ENCODE measurements at places on chromosomes 1 and 21.

DNA sequence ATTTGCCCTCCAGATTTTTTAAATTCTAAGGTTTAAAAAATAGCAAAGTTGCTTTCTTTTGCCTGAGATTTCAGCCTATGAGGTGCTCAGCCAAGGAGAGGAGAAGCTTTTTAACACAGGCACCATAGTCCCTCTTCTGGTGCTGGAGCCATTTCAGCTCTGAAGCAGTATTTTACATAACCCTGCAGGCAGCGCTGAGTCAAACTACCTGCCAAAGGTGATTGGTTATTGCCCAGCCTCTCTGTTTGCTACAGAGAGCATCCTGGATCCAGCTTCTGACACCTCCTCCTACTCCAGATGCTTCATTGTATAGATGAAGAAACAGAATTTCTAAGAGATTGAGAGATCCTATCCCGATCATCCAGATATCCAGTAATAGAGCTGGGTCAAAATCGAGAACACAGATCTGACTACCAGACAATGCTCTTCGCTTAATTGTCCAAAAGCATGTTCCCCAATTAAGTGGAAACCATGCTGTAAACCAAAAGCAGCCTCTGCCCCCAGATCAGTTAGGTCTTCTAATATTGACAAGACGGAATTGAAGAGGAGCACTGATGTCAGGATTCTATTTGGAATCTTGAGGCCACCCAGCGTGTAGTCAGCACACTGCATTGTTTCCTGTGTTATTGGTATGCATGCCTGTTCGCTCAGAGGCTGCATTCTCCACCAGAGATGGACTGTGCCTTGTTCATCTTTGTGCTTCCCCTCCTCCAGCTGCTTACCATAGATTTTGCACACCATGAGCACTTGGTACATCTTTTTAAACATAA is 22.1 kb downstream of the RGS8 start:
- DNase-seq, result no peak

GRCh38 chr1:97820470-97821188 is 100.2 kb downstream of the DPYD start:
- no peak for DNase-seq

- no peak for DNase-seq
Measured at GRCh38 chr1:196098000-196098399, 510.2 kb downstream of the KCNT2 start.

DNA sequence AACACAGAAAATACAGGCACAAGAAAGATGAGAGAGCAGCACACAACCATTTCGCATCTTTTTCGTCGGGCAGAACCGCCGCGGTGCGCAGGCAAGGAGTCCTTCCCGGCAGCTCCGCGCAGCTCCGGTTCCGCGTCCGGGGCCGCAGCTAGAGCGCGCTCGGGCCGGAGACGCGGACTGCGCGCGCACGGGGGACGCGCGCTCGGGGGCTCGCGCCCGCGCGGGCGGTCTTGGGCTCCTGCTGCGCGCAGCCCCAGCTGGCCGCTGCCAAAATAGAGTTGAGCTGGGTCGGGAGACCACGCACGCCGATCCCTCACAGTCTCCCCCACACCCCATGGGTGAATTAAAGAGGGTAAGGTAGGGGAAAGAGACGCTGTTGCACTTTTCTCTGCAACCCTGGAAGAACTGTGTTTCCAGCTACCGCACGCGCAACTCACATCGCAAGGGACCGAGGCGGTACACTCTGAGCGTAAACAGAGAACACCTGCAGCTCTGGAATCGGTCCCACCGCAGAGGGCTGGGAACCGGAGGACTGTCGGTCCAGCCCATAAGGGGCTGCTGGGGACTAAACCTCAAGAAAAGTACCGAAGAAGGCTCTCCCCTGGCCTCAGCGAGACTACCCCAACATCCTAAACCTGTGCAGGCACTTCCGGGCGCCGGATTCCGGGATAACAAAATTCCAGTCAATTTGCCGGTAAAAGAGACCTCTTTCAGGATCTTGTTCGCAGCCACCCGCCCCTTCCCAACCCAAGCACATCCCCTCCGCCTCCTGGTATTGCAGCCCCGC is 1.7 kb downstream of the NR5A2 start:
- no peak for DNase-seq

- no peak for DNase-seq
Measured at GRCh38 chr1:221239792-221240191, 360.5 kb downstream of the HLX start.

DNA sequence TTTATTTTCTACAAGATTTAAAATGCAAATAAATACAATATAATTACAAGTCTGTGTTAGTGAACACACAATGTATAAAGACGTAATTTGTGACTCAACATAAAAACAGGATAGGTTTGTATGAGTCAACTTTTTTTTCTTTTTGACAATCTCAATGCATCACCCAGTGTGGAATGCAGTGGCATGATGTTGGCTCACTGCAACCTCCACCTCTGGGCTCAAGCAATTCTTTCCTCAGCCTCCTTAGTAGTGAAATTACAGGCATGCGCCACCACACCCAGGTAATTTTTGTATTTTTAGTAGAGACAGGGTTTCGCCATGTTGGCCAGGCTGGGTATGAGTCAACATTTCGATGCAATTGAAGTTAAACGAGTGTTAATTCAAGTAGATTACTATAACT is 5.9 kb upstream of the SPRR2E start:
- no peak for DNase-seq

DNA sequence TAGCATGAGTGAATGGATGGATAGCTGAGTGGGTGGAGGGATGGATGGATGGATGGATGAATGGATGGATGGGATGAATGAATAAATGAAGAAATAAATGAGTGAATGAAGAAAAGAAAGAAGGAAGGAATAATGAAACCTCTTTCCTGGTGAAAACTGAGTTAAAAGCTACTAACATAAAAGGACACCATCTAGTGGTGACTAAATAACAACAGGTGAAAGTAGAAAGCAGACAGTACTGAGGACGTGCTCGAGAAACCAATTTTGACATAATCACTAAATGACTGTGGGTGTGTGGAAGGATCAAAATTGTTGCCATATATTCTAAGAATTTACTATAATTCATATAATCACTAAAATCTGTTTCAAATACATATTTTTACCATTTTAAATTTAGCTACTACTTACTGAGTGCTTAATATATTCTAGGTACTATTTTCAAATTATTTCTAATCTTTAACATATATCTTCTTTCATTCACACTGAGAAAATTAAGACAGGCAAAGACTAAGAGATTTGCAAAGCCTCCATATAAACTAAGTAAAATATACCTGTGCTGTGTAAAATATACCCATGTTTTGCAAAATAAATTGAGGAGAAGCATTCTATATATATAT is 522.9 kb downstream of the LRRIQ3 start:
- no peak for DNase-seq

DNA sequence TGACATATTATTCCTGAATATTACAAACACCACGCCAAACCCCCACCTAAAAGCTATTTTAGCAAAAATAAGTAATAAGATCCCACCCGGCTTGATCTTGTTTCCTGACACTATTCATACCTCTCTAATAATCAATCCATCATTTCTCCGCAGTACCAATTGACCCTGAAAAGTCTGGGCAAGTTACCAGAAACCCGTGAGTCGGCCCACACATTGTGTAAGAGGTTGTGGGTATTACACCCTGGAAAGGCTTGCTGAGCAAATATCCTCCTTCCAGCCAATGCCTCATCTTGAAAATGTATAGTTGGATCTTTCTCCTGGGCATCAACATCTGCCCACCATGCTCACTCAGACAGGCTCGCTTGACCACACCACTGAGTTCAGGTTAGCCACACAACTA is 451.0 kb downstream of the TTLL7 start:
- no peak for DNase-seq

DNA sequence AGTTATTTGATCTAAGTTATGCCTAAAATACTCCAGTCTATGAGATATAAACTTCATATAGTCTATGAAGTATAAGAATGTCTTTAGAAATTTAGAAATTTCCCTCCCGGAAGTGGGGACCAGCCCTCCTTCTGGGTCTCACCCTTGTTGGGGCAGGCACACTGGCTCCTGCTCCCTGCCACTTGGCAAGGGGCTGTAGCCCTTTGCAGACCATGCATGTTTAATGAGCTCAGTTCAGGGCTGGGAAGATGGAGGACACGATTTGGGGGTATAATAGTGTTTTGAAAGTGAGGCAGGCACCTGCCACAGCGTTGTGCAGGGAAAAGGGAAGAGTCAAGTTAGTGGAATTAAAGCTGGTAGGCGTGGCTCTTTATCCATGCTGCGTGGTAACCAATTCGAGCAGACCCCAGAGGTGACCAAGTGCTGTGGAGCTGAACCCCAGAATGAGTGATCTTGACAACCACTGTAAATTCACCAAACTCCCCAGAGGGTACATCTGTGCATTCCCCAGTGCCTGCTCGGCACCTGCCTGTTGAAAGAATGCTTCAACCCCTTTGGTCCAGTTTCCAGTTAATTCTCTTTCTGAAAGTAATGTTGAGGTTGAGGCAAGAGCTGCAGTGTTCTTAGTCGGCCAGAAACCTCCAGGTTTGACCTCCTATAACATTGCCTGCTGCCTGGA is 79.6 kb downstream of the DOP1B start:
- no peak for DNase-seq

- no peak for DNase-seq
Measured at GRCh38 chr1:226635456-226635941, 86.9 kb downstream of the STUM start.
